Fibroblast of skin of left quadriceps (primary cell): ENCODE measurements at places on chromosomes 5 and 9.

- no peak for DNase-seq
These were observed 10.2 kb upstream of the ERMP1 start for GRCh38 chr9:5842929-5843793.

DNA sequence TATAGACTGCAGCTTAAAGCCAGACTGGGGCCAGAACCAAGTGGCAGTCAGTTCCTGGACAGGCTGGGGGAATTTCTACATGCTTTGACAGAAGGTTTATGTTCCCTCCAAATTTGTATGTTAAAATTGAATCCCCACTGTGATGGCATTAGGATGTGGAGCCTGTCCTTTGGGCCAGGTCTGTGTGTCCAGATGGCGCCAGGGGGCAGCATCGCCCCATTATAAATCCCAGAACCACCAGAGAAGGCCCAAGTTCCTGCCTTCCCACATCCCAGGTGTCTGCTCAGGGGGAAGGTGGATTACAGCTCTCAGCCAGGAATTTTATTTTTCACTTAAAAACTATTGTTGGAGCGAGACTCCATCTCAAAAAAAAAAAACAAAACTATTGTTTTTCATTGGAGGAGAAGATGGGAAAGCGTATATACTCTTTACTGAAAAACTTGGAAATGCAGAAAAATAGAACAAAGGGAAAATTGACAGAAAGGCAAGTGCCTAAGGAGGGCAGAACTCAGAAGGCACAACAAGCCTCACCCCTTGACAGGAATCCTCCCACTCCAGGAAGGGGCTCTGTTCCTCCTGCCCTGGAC, 5.0 kb downstream of the IL3 start:
- DNase-seq: peak; percentile 31

- no peak for DNase-seq
These were observed 559.1 kb downstream of the CSNK1G3 start for GRCh38 chr5:124071039-124071438.

- DNase-seq: no peak
These were observed 597.3 kb downstream of the PRELID2 start for GRCh38 chr5:145237843-145238242.

GRCh38 chr9:38018241-38018957, 50.6 kb downstream of the SHB start:
- no peak for DNase-seq
